ENCODE measurements at places on chromosomes 2 and 18.

- DNase-seq = no peak
Observed at GRCh38 chr18:12534820-12535219, 123.1 kb downstream of the SPIRE1 start.

- DNase-seq = no peak
Observed at GRCh38 chr2:12428324-12428723, 288.4 kb upstream of the TRIB2 start.

- peak; percentile 27 for DNase-seq
Observed at GRCh38 chr18:58321986-58322385, 278.0 kb downstream of the NEDD4L start.

GRCh38 chr2:29528891-29529520, 392.4 kb downstream of the ALK start:
- DNase-seq = no peak

DNA sequence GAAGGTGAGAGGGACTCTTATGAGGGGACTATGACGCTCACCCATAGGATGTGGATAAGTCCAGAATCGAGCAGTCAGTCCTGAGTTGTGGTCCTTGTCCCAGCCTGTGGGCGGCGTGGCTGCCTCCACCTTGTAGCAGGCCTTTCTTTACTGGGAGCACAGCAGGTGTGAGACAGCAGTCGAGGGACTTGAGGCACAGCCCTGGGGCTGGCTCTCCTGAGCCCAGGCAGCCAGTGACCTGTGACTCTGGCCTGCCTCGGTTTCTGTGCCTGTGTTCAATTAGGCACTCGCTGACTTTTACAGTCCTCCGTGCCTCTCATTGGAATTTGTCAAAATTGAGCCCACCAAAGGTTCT, 8.3 kb downstream of the PPP1R7 start:
- DNase-seq = no peak

DNA sequence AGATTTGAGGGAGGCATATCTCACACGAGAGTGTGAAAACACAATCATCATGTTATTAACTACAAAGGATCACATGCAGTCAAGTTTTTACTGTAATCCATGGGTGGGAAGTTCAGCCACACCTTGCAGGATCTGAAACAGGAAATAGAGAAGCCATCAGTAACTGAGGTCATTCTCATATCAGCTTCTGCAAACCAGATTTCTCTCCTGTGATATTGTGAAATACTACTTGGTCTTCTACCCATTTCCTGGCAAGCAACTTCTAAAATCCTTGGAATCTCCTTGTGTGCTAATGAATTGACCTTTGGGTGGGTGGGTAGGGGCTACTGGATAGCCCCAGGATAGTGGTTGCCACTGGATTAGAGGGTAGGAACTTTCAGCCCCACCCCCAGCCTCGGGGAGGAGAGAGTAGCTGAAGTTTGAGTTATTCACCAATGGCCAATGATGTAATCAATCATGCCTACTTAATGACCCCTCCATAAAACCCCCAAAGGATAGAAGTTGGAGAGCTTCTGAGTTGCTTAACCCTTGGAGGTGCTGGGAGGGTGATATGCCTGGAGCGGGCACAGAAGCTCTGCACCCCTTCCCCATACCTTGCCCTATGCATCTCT, 25.6 kb upstream of the TGIF1 start:
- DNase-seq = no peak

DNA sequence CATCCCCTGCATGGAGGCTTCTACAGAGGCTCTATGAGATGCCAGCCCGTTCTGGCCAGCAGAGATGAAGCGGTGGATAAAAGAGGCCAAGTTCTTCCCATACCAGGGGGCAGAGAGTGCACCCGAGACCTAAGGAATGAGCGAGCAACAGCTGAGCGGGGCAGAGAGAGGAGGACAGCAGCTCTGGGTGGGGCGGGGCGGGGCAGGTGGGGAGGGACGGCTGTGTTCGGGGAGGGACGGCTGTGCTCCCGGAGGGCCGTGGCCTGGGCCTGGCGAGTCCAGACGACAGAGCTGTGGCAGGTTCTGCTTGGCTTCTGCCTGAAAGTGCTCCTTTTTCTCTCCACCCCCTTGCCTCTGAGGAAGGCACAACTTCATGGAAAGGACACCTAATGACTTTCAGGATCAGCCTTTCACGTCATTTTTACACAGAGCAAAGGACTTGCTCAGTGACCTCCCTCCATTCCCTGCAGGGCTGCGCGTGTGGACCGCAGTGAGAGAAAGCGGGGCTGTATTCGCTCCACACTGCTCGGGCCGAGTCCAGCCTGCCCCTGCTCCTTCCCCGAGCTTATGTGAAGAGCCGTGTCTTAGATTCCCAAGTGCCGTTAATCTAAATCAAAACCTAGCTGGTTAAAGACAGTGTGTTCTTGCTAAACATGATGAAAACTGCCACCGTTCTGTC, 232.9 kb downstream of the HDAC4 start:
- DNase-seq = no peak

DNA sequence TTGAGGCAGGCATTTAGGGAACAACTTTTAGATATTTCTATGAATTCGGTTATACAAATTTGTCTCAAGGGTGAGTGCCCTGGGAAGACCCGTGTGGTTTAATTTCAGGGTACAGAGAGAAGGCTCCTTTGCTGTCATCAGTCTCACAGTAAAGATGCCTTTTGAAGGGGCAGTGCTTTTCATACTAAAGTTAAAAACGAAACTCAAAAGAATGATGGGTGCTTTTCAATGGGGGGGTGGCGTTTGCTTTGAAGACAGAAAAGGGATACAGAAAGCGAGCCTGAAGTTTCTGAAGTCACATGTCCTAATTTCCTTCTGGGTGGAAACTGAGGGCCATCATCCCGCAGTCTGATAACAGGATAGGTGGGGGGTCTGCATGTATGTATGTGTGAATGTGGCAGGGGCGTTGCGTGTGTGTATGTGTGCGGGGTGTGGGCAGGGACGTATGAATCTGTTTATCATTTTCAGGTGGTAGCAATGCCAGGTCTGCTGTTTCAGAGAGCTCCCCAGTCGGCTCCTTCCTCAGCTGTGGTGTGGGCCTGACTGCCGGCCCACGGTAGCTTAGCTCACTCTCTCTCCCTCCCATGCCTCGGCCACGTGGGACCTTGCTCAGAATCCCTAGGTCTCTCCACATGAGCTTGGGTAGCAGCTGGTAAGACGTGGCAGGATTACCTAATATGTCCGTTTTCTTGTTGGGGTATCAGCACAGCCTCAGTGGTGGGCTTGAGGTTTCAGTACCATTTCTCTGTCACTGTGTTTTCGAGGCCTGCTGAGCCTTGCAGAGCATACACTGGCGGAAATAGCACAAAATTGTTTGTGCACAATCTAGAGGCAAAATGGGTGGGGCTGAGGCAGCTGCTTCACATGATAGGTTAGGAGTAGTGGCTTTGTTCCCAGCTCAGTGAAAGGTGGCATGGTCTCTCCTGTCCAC, 32.7 kb downstream of the ARHGAP25 start:
- no peak for DNase-seq

- peak; percentile 16 for DNase-seq
Observed at GRCh38 chr2:201882353-201883090, 76.2 kb downstream of the CDK15 start.

GRCh38 chr2:234374736-234375135, 122.1 kb downstream of the ARL4C start:
- DNase-seq = no peak

DNA sequence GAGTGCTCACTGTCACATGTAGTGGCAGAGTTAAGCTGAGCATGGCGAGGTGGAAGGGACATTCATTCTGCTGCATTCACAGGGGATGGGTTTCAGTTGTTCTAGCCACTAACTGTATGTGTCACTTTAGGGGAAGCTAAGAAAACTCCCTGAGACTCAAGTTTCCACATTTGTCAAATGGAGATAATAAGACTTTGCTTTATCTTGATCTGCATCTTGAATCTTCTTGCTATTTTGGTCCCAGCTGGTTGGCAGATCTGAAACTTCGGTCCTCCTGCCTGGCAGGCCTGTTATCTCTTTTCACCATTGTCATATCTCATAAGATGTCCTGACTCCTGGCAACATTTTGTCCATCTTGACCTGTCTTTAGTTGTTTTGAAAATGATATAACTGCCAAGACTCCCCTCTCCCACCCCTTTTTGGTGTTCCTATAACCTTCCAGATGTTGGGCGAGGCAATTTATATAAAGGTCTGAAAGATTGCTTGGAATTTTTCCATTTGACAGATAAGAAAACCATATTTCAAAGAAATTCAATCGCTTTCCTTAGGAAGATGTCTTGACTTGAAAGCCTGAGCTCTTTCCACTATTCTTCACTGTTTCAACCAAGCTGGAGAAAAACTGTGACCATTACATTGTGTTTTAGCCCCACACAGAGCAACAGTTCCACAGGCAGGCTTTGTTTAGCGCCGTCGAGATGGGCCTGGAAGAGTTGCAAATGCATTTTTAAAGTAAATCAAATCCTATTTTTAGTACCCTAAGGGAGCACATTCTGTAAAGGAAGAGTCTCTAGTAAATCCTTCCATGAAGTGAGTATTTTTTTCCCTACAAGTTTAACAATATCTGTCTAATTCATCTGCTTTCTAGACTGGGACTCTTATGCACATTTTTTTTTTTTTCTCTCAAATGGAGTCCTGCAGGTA, 33.4 kb downstream of the MYCN start:
- DNase-seq = no peak

- no peak for DNase-seq
Observed at GRCh38 chr18:67672155-67672554, 155.6 kb upstream of the DSEL start.

DNA sequence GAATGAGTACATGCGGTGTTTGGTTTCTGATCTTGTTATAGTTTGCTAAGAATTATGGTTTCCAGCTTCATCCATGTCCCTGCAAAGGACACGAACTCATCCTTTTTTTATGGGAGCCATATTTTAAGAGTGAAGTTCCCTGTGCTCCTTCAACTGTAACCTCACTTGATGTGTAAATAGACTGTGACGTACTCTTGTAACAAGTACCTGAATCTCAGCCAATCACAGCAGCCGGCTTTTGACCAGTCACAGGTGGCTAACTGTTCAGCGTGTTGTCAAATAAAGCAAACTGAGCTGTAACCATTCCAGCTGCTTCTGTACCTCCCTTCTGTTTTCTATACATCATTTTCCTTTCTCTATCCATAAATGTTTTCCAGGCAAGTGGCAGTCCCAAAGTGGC, 774.3 kb upstream of the HS6ST1 start:
- no peak for DNase-seq

GRCh38 chr2:241943961-241944575, 74.5 kb downstream of the RTP5 start:
- DNase-seq = no peak

DNA sequence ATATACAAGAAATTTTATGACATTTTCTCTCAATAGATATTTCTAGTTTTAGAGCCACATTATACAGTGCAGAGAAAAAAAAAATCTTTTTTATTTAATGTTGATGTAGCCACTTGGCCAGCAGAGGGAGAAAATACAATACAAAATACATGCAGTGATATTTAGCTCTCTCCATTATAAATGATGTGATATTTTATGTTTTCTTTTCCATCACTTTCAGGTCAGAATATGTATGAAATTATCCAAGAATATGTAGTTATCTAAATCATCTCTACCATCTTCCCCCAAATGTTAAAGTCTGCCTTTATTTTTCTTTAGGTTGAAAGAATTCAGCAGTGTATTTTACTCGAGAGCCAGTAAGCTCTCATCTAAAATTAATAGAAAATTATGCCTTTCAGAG, 533.6 kb upstream of the FSHR start:
- no peak for DNase-seq

DNA sequence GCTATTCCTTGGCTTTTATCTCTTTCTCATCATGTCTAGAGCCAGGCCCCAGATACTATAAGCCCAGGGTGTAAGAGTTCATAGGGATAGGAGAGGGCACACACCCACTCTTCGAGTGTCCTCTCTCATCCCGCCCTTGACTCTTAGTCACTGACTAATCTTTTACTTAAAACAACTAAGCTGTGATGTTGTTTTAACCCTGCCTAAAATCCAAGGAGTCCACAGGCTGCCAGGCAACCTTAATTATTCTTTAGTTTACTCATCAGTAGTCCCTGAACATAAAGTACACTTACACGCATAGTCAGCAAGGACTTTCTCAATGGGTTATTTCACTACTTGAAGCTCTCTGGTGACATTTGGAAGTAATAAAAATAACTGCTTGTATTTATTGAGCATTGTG, 28.4 kb downstream of the GREB1L start:
- no peak for DNase-seq

GRCh38 chr2:85312404-85312803, 15.4 kb downstream of the TGOLN2 start:
- no peak for DNase-seq

DNA sequence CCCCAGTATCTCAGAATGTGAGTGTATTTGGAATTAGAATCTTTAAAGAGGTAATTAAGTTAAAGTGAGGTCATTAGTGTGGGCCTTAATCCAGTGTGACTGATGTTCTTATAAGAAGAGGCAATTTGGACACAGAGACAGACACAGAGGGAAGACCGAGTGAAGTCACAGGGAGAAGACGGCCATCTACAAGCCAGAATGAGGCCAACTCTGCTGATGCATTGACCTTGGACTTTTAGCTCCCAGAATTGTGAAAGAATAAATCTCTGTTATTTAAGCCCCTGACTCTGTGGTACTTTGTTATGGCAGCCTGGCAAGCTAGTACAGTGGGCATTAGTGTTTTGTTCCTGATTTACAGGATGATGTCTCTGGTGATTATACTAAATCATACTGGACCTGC, 64.6 kb downstream of the LTBP1 start:
- DNase-seq = no peak

- no peak for DNase-seq
Observed at GRCh38 chr18:58852629-58853028, 12.0 kb upstream of the ZNF532 start.

- no peak for DNase-seq
Observed at GRCh38 chr2:98829581-98830270, 98.8 kb upstream of the MGAT4A start.

- no peak for DNase-seq
Observed at GRCh38 chr2:182043021-182043420, 57.4 kb downstream of the PPP1R1C start.

DNA sequence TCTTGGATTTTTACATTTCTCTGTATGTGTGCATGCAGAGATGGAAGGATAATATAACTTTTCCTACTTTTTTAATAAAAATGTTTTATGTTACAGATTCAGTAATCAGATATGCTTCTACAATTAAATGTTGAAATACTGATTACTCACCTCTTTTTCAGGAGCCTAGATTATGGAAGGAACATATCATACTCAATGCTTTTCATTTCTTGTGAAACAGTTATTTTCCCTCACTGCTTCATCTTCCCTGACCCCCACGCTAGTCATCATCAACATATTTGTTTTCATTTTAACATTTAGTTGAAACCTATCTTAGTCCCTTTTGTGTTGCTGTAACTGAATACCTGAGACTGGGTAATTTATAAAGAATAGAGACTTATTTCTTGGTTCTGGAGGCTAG, 190.7 kb downstream of the WDR7 start:
- no peak for DNase-seq

GRCh38 chr2:59884166-59884565, 669.3 kb downstream of the BCL11A start:
- no peak for DNase-seq

DNA sequence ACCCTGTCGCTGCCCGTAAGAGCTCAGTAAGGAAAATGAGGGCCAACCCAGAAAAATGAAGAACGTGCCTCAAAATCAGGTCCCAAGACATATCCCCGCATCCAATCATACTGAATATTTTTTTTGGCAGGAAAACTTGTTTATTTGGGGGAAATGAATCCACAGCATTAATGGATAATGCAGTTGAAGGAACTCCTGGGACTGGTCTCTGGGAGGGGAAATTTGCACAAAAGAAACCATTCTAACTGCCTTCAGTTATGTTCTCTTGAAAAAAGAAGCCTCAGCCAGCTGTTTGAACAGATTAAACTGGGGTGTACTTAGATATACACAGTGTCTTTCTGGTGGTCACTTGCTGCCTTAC, 61.3 kb downstream of the SPRED2 start:
- DNase-seq = no peak

- DNase-seq = no peak
Observed at GRCh38 chr18:27750014-27750413, 426.9 kb downstream of the CDH2 start.
